ENCODE measurements at places on chromosomes 2 and 18.

DNA sequence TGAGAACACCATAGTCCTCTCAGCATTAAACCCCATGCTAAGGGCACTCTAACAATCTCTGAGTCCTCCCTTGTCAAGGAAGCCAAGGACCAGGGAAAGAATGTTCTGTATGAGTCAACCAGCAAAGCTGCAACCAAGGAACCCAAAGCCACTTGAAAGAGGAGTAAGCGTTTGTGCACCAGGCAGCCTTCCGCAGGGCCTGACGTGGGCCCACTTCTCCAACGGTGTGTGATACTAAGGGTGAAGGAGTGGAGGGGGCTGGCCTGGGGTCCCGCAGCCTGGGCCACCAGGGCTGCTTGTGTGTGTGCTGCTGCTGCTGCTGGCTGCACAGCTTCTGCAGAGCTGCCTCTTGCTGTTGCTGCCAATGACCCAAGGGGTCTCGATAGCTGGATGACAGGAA, 30.1 kb upstream of the GALNT14 start:
- no peak for DNase-seq

GRCh38 chr18:69885841-69886531, 61.7 kb downstream of the CD226 start:
- no peak for DNase-seq

DNA sequence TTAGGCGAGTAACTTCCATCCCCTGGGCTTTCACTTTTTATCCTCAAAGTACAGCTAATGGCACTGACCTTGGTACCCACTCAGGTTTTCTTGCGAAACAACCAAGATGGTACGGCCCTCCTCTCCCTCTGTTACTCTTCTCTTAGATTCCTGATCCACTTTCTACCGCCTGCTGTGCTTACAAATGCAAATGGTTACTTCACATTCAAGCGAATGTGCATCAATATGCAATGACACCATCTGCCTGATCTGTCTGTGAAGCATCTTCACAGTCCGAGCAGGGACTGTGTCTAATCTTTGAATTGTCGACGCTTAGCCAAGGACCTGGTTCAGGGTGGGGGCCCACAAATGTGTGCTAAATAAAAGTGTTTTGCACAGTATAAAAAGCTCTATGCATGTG, 112.2 kb downstream of the TRIB2 start:
- no peak for DNase-seq

GRCh38 chr2:238848691-238848975, 748 bp downstream of the TWIST2 start:
- DNase-seq = no peak

DNA sequence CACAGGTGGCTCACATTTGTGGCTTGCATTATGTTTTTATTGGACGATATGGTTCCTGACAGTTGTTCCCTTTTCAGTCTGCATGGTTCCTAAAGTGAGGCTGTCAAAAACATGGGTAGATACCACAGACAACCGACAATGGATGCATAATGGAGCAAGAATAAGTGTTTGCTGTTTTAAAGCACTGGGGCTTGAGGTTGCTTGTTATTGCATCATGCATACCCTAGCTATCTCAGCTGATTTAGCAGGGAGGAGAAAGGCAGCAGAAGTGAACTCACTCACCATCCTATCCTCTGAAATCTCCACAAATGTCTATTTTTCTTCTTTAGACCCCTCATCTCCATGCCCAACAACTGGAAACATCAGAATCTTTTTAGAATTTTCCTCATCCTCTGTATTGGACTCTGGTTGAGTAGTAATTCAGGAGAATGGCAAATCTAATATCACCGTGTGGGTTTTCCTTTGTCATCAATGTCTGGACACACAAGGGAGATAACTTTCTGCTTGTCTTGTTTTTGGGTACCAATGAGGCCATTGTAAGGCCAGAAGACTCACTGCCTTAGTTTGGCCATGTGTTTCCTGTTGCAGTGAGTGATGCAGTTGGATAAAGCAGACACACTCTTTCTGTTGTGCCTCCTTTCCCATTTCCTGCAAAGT, 46.7 kb downstream of the FBXO48 start:
- DNase-seq = no peak
